ENCODE measurements at places on chromosomes 7 and 10.
A peak's percentile ranks its signal among the peaks of the same experiment; 100 is the strongest.

GRCh38 chr10:7971949-7972348 is 82.5 kb upstream of the GATA3 start:
- no peak for DNase-seq

DNA sequence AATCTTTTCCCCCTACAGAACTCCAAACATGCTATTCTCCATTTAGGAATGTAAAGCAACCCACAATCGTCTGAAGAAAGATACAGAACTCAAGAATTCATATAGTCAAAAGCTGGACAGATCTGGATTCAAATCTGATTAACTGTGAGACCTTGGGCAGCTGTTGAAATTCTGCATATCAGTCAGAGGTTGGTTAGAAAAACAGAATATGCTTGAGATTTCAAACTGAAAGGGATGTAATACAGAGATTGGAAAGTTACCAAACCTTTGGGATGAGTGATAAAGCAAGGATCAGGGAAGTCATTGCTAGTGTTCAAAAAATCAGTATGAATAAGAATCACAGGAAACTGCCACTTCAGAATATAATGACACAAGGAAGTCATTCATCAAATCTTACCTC is 406.6 kb downstream of the HTR7 start:
- no peak for DNase-seq

GRCh38 chr7:1919539-1920265 is 249.6 kb downstream of the ELFN1 start:
- DNase-seq = no peak

- no peak for DNase-seq
These were observed 34.4 kb downstream of the RCC1L start for GRCh38 chr7:75039166-75039565.

DNA sequence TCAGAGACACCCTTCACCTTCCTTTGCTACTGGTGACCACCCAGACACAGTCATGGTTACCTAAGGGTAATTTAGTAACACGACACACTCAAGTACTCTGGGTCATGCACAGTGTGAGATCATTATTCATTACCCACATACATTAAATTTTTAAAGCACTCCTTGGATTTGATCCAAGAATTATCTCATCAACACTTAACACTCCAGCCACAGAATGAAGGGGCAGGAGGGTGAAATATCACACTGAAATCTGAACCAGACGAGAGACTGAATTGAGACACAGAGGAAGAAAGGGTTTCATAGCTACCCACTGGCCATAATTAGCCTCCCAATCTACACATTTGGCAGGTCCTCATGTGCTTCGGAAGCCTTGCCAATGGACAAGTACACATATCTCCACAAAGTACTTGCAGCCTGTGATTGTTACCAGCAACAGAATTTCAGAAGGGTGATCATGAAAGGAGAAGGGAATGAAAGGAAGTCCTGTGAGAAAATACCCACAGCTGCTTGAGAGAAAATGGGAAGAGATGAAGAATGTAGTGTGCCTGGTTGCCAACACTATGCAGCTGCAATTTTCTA is 189.3 kb downstream of the POLR1F start:
- DNase-seq = no peak

DNA sequence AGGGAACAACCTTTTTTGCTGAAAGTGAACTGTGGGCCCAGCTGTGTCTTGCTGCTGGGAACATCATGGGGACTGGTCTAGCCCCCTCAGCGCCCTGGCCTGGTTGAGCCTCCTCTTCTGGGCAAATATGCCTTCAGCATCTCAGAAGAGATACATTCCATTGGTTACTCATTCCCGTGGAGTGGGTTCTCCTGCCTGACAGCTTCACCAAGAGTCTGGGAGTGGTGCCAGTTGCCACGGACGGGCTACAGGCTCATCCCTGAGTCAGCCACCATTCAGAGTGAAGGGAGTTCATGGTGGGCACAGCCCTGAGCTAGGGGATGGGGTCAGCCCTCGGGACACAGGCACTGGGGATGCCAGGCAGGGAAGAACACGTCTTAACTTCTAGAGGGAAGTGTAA is 81.9 kb downstream of the RAMP3 start:
- no peak for DNase-seq

DNA sequence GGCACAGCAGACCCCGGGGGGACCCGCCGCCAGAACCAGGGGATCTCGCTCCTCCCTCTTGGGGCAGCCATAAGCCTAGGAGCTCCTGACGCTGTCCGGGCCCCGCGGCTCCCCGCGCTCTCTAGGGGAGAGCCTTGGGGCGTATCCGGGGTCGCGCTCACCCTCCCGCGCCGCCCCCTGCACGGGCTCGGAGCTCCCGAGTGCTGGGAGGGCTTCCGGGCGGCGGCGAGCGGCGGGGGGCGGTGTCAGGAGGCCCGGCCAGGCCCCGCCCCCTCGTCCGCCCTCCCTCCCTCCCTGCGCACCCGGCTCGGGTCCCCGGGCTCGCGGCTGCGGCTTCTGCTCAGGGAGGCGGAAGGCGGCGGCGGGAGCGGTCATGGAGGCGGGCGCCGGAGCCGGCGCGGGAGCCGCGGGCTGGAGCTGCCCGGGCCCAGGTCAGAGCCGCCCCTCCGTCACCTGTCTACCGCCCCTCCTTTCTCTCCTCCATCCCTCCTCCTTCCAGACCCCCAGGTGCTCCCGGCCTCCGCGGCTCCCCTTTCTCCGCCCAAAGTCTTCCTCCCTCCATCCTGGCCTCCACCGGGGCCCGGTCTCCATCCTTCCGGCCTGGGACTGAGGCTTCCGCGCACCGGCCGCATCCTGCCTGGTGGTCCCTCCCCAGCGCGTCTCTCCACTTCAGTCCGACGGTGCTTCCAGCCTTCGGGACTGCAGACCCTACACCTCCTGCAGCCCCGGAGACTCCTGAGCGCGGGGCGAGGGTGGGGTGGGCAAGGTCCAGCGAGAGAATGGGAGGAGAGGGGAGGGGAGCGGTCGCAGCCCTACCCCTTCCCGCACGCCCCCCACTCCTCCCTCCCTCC is at the start of gene CCDC136:
CCDC136 (plus strand) TSS at position 848 of the 851 bp plus-strand sequence. CDS start 444 bp downstream, outside the sequence.
- peak; percentile 66 for DNase-seq

- DNase-seq = no peak
These were observed 85.7 kb downstream of the GRB10 start for GRCh38 chr7:50696810-50697582.

- DNase-seq = no peak
These were observed 119.0 kb upstream of the FEZF1 start for GRCh38 chr7:122423591-122423990.

- no peak for DNase-seq
These were observed 433.9 kb upstream of the ZMIZ1 start for GRCh38 chr10:78634835-78635234.

- no peak for DNase-seq
These were observed 7.0 kb upstream of the EVX1 start for GRCh38 chr7:27235387-27236311.

GRCh38 chr10:104762793-104763192 is 121.7 kb downstream of the SORCS3 start:
- no peak for DNase-seq

Measured in stimulated activated CD4-positive, alpha-beta T cell treated with anti-CD3 and anti-CD28 coated beads, Interleukin-15, amount 100 ng/mL, for 1 hour (primary cell).